ENCODE measurements at places on chromosomes 3 and 15.

GRCh38 chr3:131216330-131216729 is 165.2 kb upstream of the NUDT16 start:
- peak; percentile 27 for DNase-seq

DNA sequence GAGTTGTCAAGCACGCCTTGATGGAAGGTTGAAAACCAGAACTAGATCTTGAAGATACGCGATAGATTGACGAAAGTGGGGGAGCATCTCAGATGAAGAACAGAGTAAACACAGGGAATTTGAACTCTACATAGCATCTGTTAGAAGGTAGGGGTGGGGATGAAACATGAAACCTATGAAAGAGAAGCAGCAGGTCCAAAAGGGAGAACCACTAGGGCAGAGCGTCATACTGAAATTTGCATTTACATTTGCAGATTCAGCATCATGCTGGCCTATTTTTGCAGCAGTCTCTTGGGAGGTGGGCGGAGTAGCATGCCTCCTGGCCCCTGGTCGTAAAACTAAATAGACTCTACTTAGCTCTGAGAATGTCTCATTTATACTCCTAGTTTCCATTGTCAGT is 46.1 kb upstream of the RASGRP1 start:
- DNase-seq, result no peak

- DNase-seq, result no peak
These were observed 67.2 kb downstream of the OPA1 start for GRCh38 chr3:193660171-193660570.

- DNase-seq, result no peak
These were observed 9.2 kb downstream of the ALCAM start for GRCh38 chr3:105375750-105376511.

- no peak for DNase-seq
These were observed 89.4 kb upstream of the CDAN1 start for GRCh38 chr15:42826251-42826890.

GRCh38 chr3:160956785-160957184 is 148.4 kb downstream of the B3GALNT1 start:
- peak; percentile 12 for DNase-seq
